ENCODE measurements at places on chromosomes 6 and 20.
A peak's percentile ranks its signal among the peaks of the same experiment; 100 is the strongest.

DNA sequence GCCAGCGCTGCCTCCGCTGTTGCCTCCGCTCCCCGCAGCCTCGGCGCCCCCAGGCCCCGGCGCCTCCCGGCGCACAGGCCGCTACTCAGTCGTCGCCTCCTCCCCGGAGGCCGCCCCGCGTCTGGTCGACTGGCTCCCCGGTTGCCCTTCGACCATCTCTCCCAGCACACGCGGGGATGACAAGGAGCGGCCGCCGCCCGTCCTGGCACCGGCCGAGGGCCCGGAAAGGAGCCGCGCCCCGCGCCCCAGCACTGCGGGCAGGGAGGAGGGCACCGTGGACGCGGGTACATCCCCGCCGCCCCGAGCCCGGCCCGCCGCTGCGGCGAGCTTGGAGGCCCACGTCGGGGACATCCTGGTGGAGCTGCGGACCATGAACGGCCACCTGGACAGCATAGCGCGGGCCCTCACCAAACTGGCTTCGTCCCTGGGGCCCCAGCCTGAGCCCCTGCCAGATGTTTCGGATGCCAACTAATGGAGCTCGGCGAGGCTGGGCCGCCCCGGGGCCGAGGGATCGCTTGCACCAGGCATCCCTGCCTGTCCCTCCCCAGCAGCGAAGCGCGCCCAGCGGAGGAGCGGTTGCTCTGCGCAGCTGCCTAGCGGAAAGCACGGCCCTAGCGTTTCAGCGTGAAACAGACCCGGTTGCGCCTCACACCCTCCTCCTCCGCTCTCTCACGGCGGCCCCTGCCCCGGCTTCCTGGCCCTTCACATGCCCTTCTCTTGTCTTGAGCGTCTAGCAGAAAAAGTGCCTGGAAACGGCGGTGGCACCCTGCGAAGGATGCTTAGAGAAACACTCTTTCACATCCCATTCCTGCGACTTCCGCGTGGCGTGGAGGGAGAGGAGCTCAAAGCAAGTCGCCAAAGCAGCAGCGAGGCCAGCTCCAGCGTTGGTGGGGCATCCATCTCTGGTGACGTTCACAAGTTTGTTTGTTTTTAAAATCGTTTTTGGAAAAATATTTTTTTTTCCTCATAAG lies 285.8 kb upstream of the SUPT3H start:
- H3K27ac ChIP-seq: no peak overlapping the region
- H3K4me1 ChIP-seq: peaks cover 10% of the 10 kb centered on the region
- no peak for DNase-seq
- H3K4me3 ChIP-seq: no peak overlapping the region
- no peaks in the 10 kb centered on the region for H3K36me3 ChIP-seq

GRCh38 chr20:31822421-31823330 lies 3.5 kb downstream of the MYLK2 start:
- H3K27ac ChIP-seq: peak overlapping the region; percentile 56
- H3K27me3 ChIP-seq: no peaks in the 10 kb centered on the region
- peak; percentile 98 for DNase-seq
- no peak overlapping the region for H3K4me3 ChIP-seq

DNA sequence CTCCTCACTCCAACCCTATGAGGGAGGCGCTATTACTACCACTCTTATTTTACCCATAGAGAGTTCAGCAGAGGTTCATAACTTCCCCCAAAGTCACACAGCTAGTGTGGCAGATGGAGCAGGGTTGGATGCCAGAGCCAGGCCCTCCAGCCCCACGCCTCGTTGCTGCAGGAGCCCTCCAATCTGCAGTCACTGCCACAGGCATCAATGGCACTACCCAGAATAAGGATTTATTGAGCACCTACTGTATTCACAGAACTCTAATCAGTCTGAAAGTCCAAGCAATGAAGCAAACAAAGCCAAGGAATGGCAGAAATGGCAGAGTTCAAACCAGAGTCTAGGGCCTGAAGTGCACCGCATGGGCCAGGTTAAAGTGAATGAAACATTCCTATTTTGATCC lies 144.9 kb downstream of the LPA start:
- no peak overlapping the region for H3K27ac ChIP-seq
- no peaks in the 10 kb centered on the region for H3K27me3 ChIP-seq
- no peak for DNase-seq
- no peaks in the 10 kb centered on the region for H3K4me1 ChIP-seq
- no peak overlapping the region for H3K4me3 ChIP-seq

DNA sequence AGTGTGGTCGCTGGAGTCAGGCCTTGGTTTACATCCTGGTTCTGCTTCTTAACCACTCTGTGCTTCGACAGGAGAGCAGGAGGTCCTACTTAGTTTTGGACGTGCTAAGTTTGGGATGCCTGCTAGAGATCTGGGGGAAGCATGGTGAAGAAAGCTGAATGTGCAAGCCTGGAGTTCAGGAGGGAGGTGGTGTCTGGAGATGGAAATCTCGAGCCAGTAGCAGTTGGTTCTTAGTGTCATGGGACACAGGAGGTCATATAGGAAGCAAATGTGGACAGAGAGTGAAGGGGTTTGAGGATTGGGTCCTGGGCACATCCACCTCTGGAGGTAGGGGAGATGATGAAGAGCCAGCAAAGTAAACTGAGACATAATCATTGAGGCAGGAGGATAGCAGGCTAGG lies 131.4 kb downstream of the SYCP2 start:
- DNase-seq: no peak
- no peaks in the 10 kb centered on the region for H3K27me3 ChIP-seq
- H3K36me3 ChIP-seq: no peaks in the 10 kb centered on the region

DNA sequence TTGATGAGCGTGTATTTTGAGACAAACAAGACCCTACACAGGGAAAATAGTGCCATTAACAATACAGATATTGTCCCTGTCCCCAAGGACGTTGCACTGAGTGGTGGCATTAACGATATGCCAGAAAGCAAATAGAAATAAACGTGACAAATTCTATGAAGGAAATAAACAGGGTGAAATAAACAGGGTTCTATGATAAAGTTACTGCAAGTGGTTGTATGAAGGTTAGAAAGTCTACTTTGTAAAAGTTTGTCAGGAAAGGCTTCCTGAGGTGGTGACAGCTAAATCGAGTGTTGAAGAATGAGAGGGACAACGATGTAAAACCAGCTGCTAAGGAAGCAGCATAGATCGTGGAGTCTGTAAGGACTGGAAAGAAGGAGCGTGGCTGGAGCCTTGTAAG lies 380.2 kb downstream of the LAMA2 start:
- no peak overlapping the region for H3K4me3 ChIP-seq
- H3K4me1 ChIP-seq: no peaks in the 10 kb centered on the region
- H3K27me3 ChIP-seq: no peaks in the 10 kb centered on the region
- DNase-seq: no peak

- H3K36me3 ChIP-seq: no peaks in the 10 kb centered on the region
- H3K4me3 ChIP-seq: no peak overlapping the region
- DNase-seq: no peak
- H3K27ac ChIP-seq: no peak overlapping the region
- H3K4me1 ChIP-seq: no peaks in the 10 kb centered on the region
Observed at GRCh38 chr6:93036835-93037234, 382.5 kb downstream of the EPHA7 start.

GRCh38 chr6:151026041-151026663 lies 160.7 kb downstream of the MTHFD1L start:
- H3K36me3 ChIP-seq: no peaks in the 10 kb centered on the region
- no peak overlapping the region for H3K4me3 ChIP-seq
- no peaks in the 10 kb centered on the region for H3K27me3 ChIP-seq
- no peak for DNase-seq

DNA sequence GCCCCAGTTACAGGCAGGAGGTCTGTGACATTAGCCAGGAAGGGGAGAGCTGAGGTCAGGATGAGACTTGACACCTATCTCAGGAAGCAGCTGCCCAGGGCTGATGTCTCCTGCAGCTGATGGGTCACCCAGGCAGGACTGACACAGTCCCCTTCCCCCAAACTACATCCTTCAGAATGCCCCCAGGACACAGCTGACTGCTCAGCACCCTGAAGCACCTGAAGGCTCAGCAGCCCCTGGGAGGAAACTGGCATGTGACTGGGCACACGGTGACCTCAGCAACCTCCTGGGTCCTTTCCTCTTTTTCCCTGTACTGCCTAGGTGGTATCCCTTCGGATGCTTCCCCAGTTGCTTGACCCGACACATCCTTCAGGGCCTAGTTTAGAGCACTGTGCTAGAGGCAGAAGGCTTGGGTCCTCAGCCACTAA lies 1.9 kb downstream of the SDC4 start:
- no peaks in the 10 kb centered on the region for H3K27me3 ChIP-seq
- peaks cover 66% of the 10 kb centered on the region for H3K4me1 ChIP-seq
- H3K4me3 ChIP-seq: peak overlapping the region; percentile 0
- peak overlapping the region; percentile 98 for H3K27ac ChIP-seq
- DNase-seq: peak; percentile 38

DNA sequence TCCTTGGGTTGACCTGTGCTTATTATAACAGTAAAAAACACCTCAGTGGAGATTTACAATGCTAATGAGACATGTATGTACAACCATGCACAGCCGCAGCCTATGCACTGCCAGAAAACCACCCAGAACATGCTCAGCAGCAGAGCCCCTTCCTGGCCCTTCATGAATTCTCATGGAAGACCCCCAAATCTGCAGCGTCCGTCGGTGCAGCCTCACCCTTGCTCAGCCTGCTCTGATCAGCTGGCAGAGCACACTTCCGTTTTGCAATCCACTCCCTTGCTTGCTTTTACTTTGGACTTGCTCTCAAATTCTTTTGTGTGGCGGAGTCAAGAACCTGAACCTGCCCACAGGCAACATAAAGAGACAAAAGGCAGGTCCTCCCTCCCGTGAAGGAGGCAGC lies 378.2 kb upstream of the SULF2 start:
- no peak overlapping the region for H3K27ac ChIP-seq
- H3K4me3 ChIP-seq: no peak overlapping the region
- H3K27me3 ChIP-seq: no peaks in the 10 kb centered on the region
- DNase-seq: no peak
- no peaks in the 10 kb centered on the region for H3K4me1 ChIP-seq
- no peaks in the 10 kb centered on the region for H3K36me3 ChIP-seq

- no peaks in the 10 kb centered on the region for H3K36me3 ChIP-seq
- peaks cover 11% of the 10 kb centered on the region for H3K4me1 ChIP-seq
- no peak overlapping the region for H3K4me3 ChIP-seq
- no peaks in the 10 kb centered on the region for H3K27me3 ChIP-seq
Observed at GRCh38 chr6:168655462-168656152, 214.6 kb downstream of the SMOC2 start.

GRCh38 chr20:4227085-4227821 lies 211.9 kb upstream of the RNF24 start:
- H3K27me3 ChIP-seq: no peaks in the 10 kb centered on the region
- no peaks in the 10 kb centered on the region for H3K4me1 ChIP-seq
- DNase-seq: no peak
- H3K4me3 ChIP-seq: no peak overlapping the region
- H3K36me3 ChIP-seq: no peaks in the 10 kb centered on the region

GRCh38 chr20:32444474-32445220 lies 86.5 kb downstream of the ASXL1 start:
- no peak for DNase-seq
- no peaks in the 10 kb centered on the region for H3K27me3 ChIP-seq
- peak overlapping the region; percentile 44 for H3K27ac ChIP-seq
- H3K4me3 ChIP-seq: no peak overlapping the region
- peaks cover 24% of the 10 kb centered on the region for H3K4me1 ChIP-seq
- H3K36me3 ChIP-seq: no peaks in the 10 kb centered on the region

DNA sequence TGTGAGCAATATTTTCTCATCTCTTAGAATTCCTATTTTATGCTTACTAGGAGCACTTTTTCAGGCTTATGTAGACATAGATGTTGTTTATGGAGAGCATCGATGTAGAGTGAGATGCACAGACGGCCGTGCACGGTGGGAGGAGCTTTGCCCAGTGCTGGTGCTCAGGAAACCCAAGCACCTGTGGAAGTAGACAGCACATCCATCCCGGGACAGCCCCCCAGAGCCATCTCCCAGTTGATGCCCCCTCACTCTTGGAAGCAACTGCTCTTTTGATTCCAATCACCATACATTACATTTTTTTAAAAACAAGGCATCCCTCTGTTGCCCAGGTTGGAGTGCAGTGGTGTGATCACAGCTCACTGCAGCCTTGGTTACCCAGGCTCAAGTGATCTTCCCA lies 143.7 kb downstream of the SMOC2 start:
- no peak for DNase-seq
- peaks cover 10% of the 10 kb centered on the region for H3K4me1 ChIP-seq
- H3K4me3 ChIP-seq: no peak overlapping the region
- H3K27ac ChIP-seq: peak overlapping the region; percentile 13
- no peaks in the 10 kb centered on the region for H3K36me3 ChIP-seq

DNA sequence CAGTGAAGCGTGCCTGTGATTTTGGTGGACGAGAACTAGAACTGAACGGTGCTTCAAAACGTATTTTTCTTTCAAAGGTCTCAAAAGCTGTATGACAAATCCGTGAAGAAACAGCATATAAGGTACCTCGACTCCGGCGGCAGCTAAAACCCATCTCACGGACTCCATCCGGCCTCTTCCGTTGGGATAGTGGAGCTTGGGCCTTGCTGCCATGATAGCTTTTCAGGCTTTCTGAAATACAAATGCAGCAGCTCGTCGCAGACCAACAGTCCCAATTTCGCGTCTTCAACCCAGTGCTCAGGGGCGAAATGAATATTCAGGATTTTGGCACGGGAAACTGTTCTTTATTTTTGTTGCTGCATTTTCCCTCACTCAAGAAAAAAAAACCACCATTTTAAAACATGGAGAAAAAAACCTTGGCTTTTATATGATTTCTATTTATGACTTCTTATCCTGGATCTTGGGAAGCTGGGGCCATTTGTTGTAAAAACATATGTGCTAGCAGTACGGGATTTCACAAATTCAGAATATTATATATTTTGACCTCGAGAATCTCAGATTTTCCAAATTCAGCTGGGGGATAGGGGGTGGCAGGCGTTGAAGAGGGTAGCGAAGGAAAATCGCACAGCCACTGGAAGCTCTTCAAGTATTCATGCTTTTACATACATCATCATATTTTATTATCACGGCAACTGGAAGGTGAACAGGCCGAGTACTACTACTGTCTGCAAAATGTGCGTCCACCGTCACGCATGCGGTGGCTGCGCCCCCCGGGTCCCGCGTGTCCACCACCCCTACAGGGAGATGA lies 849 bp downstream of the GSTA4 start:
- peak overlapping the region; percentile 97 for H3K27ac ChIP-seq
- DNase-seq: peak; percentile 29
- H3K4me3 ChIP-seq: peak overlapping the region; percentile 25

GRCh38 chr6:41929924-41930323 lies 8.6 kb downstream of the BYSL start:
- H3K27me3 ChIP-seq: no peaks in the 10 kb centered on the region
- H3K36me3 ChIP-seq: peaks cover 48% of the 10 kb centered on the region
- H3K4me1 ChIP-seq: no peaks in the 10 kb centered on the region
- H3K27ac ChIP-seq: no peak overlapping the region

GRCh38 chr6:113805173-113805790 lies 51.9 kb upstream of the MARCKS start:
- H3K27me3 ChIP-seq: no peaks in the 10 kb centered on the region
- no peak for DNase-seq
- no peak overlapping the region for H3K4me3 ChIP-seq
- H3K27ac ChIP-seq: no peak overlapping the region
- H3K36me3 ChIP-seq: no peaks in the 10 kb centered on the region
- no peaks in the 10 kb centered on the region for H3K4me1 ChIP-seq
